NCI-H2107 (cell line): ENCODE measurements at places on chromosomes 2 and 18.

- no peak for DNase-seq
Observed at GRCh38 chr2:23754970-23755369, 172.0 kb downstream of the ATAD2B start.

DNA sequence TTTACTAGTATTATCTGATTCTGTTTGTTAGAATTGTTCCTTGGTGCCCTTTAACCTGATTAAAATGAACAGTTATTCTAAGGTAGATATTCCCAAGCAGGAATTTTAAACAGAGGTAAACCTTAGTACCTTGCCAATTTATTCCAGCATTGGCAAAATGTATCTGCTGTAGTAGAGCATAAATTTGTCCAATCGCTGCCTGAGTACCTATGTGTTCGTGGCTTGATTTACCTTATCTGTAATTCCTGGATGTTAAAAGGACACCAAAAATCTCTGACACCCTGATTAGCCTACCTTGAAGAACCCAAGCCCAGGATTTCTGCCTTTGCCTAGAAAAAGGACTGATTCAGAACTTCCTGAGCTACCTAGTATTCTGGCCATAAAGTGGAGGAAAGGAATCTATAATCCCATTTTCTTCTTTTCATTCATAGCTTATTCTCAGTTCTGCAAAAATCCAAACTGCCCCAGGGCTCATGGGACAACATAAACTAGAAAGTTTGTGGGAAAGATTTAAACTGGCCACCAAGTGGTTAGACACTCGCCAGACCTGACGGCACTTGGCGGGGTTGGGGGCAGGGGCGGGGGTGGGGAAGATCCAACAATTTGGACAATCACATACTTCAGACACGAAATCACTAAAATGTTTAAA, 16.2 kb upstream of the ZCCHC2 start:
- no peak for DNase-seq

DNA sequence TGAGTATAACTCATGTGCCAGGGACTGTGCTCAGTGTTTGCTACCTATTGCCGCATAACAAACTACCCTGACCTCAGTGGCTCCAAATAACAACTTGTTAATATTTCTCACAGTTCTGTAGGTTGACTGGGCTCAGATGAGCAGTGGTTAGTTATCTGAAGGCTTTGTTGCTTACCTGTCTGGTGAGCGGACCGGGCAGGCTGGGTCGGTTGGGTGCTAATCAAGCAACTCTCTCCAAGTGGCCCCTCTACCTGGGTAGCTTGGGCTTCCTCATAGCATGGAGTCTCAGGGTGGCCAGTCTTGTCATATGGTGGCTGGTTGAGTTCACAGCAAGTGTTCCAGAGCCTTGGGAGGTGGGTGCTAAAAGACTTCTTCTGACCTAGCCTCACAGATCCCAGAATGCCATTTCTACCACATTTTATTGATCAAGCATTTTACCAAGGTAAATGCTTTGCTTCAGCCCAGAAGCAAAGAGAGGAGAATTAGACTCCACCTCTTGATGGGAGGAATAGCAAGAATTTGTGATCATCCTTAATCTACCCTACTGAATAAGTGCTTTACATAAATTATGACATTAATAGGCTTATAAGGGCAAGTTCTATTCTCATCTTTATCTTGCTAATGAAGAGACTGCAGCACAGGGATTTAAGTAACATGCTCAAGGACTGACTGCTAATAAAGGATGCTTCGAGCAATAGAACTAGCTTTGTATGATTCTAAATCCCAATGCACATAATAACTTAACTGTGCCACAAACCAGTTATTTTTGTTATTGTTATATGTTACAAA, 16.9 kb downstream of the RAB31 start:
- DNase-seq: no peak

DNA sequence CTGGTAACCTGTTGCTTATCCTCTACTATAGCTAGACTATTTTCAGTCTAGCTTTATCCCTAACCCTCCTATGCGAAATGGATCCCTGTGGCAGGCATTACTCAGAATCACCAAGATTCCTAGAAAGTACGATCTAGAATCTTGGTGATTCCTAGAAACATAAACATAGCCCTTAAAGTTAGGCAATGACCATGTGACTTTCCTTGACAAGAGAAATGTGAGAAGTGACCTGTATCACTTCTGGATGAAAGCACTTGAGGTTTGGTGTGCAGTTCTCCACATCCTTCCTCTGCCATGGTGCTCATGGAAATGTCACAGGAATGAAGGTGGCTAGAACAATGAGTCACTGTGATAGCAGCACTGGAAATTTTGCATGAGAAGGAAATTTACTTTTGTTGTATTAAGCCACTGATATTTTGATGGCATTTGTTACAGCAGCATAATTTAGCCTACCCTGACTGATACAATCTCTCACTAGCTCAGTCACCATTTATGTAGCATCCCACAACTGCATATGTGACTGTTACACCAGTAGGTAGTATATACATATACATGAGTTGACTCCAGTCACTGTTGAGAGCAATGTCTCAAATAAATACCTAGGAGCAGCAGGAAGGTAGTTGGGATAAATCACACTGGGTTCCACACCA, 68.3 kb upstream of the MAPRE2 start:
- DNase-seq: no peak

- no peak for DNase-seq
Observed at GRCh38 chr18:28095041-28095440, 81.9 kb downstream of the CDH2 start.

- DNase-seq: no peak
Observed at GRCh38 chr2:135985826-135986393, 484 bp upstream of the DARS1 start.

DNA sequence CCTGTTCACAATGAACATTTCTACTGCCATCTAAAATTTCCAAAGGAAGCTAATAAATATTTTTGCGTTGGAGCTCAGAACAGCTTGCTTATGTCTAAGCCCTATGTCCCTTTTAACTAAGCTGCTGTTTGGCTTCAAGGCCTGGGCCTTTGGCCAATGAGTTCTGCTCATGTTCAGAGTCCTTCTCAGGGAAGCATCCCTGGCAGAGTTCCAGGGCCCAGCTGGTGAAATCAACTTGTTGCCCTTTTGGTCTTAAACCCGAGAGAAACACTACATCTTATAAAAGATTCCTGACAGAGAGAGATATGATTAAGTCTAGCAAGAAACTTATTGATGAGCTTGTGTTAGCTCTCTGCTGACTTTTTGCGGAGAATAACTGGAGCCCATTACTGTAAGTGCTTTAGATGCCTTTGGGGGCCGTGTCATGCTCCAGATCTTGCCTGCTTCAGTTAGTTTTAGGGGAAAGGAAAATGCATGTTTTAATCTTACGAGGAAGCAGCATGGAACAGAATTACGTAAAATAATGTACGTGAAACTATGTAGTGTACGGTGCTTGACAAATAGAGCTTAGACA, 102.5 kb upstream of the NOSTRIN start:
- no peak for DNase-seq

GRCh38 chr2:95158891-95159619, 593 bp downstream of the ZNF514 start:
- no peak for DNase-seq

DNA sequence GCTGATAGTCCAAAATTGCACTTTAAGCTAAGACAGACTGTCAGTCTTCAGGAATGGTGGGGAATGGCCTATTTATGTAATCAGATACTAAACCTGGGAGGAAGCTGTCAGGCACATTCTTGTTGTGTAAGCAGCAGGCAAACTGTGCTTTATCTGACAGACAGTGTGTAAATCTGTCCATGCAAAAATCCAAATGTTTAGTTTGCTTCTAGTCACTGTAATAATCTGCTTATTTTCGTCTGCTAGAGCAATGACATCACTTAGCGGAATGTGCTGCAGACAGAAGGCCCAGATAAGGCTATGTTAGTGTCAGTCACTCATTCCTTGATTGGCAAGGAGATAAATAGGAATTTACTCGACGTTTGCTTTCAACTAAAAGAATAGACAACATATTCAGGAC, 263.5 kb downstream of the ZNF407 start:
- DNase-seq: no peak

DNA sequence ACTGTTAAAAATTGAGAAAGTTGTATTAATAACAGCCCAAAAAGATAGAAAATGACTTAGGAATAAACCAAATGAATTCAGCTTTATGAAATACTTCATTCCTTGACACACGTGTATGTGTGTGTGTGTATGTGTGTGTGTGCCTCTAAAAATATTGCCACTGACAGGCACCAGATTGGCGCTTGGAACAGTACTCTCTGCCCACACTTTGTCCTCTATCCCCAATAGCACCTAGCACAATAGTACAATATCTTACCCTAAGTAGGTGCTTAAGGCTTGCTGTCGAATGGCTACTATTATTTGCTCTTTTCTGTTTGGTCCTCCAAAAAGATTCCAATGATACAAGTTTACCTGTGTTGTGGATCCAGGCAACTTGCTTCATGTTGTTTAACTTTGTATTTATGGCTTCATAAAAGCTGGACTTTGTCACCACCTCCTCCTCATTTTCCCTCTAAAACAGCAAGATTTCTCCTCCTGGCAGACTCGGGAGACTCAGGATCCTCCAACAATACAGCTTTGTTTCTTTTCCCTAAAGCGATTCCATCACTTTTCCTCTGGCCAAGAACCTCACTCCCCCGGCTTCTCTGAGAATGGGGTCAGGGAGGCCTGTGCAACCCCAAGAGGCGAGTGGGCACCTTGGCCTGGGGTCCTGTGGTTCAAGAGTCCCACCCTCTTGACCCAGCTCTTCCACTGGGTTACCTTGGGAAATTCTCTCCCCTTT, 43.3 kb upstream of the LCLAT1 start:
- no peak for DNase-seq

DNA sequence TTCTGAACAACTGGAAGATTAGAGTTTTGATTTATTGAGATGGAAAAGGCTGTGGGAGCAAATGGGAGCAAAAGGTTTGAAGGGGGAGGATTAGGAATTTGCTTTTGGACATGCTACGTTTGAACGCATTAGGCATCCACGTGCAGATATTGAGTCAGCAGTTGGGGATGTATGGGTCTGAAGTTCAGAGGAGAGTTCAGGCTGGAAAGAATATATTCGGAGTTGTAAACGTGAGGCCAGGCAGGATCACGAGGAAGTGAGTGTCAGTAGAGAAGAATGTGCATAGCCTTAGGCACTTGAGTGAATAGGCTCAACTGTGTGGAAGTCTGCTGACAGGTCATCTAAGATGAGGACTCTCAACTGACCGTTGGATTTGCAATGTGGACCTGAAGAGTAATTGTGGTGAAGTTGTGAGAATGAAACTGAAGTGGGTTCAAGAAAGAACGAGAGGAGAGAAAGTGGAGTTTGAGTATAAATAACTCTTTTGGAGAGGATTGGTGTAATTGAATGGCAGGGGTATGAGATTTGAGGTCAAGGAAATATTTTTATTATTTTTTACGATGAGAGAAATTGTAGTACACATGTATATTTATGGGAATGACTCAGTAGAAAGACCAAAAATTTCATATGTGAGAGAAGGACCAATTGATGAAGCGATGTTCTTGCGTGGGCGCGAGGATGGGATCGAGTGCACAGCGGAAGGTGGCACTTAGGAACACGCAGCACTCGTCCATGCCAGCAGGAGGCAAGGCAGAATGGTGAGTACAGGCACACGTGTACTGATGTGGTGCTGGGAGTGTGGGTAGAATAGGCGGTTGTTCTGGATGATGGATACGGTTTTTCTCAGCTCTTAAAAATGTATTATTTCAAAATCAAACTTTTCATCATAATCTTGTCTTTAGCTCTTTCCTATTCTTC, 40.5 kb upstream of the POLE4 start:
- DNase-seq: no peak

DNA sequence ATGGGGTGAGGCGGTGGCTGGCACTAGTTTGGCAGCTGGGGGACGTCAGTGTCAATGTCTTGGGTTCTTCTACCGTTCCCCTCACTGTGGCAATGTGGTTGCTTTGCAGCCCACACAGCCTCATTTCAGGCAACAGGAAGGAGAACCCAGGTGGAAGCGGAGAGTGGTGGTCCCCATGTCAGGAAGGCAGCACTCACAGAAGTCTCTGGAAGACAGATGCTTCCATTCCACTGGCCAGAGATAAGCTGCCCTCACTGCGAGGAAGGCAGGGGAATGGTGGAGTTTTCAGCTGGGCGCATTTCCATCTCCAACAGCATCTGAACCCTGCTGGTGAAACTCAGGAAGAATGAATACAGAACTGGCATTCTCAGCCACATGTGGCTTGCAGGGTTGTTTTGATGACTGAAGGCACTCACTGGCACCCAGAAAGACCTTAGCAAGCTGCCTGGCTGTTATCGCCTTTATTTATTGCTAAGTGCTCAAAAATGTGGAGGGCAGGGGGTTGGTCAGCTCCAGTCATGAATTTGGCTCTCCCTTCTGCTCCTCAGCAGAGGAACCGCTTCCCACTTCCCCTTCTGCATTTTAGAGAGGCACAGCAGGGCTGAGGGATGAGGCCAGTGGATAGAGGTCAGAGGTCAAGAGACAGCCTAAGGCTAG, 19.4 kb downstream of the KCNIP3 start:
- DNase-seq: no peak

- DNase-seq: no peak
Observed at GRCh38 chr18:8314124-8314523, 295.1 kb upstream of the RAB12 start.

DNA sequence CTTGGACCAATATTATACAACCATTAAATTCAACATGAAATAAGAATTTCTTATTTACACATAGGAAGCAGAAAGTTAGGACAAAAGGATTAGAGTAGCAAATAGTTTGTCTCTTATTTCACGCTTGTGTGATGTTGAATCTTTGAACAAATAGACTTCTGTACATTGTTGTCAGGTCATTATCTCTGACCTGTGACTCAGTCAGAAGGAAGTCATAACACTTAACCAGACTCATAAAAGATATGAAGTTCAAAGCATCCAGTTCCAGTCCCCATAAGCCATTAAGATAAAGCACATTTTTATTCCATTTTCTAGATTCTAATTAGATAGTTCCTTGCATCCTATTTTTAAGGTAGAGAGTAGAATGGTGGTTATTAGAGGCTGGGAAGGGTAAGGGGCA, 130.8 kb downstream of the UPP2 start:
- DNase-seq: no peak

DNA sequence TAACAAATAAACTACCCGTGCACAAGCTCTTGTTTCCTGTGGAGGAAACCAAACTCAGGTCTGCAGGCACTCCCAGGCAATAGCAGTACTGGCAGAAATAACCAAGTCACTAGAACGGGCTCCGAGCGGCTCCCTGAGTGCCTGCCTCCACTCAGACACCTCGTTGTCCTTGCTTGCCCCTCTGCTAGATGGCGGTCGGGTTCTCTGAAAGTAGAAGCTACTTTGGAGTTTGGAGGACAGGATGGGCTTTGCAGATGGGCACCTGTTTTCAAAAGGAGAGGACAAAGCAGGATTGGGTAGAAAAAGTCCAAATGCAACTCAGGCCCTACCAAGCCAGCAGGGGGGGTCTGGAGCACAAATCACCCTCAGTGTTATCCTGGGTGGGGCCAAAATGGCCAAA, 136.4 kb downstream of the LRRC30 start:
- DNase-seq: no peak

DNA sequence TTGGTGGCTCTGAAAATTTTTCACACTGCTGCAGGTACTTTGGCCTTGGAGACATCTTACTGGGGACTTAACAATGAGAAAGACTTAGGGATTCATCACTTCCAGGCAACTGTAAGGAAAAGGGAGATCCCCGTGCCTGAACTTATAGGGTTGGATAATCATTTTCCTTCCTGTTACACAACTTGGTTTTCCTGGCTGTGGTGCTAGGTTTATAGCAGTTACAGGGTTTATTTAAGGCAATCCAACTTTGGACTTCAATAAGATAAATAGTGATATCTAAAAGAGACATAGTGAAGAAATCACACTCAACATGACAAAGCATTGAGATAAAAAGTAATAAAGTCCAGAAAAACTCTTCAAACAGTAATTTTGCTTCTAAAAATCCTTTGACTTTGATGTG, 70.2 kb upstream of the RAPH1 start:
- DNase-seq: no peak
